ENCODE measurements at places on chromosomes 5 and 9. TPM values are rescaled to one million over a fixed set of nuclear protein-coding genes. Genes with fewer than 3 reads are reported as not detected.

SH3PXD2B gene
- 13.9 TPM for total RNA-seq

SECISBP2 gene
- 19.9 TPM for total RNA-seq

- DNase-seq, result no peak
Measured at GRCh38 chr5:75707911-75708509, 9.2 kb downstream of the POC5 start.

NPR3 gene
- 51.0 TPM for total RNA-seq

GRCh38 chr9:132356324-132356924 lies 1.6 kb upstream of the SETX start:
- DNase-seq, result no peak

- DNase-seq, result no peak
Measured at GRCh38 chr5:160450164-160450932, 28.7 kb downstream of the PTTG1 start.

GRCh38 chr5:158698768-158699284 lies 400.9 kb downstream of the EBF1 start:
- no peak for DNase-seq

- no peak for DNase-seq
Measured at GRCh38 chr9:92947268-92948037, at the start of gene FGD3. TSS of gene FGD3 (plus strand) at chr9:92947523. CDS start at chr9:92976257, 28,734 bp downstream.

Measured in right atrium auricular region (tissue), 2 donors.